NCI-H2029 (cell line): ENCODE measurements at places on chromosomes 12 and 14.

DNA sequence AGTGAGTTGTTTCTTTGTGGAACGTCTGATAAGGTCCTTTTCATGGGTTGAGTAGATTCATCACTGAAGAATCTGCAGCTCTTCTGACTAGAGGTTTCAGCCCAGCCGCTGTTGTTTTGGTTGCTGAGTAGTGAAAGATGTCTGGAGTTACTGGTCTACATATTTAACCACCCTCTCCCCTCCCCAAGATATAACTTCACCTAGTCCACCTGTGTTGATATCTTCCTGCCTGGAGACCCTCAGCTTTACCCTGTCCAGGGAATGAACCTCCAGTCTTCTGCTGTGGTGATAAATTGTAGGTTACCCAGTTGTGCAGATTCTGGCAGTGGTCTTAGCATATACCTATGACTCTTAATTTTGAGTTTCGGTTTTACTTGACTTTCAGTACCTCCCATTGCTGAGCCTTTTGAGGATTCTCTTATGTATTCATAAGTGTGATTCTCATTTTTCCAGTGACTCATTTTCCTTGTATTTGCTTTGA is 62.9 kb downstream of the CCDC91 start:
- DNase-seq: no peak

GRCh38 chr14:103288076-103288766 is 45.8 kb upstream of the EIF5 start:
- no peak for DNase-seq

- DNase-seq: peak; percentile 41
Measured at GRCh38 chr12:76455582-76456345, 103.8 kb downstream of the OSBPL8 start.

- no peak for DNase-seq
Measured at GRCh38 chr12:71282925-71283324, 125.1 kb upstream of the TSPAN8 start.
